ENCODE measurements at places on chromosomes 1 and 21.

DNA sequence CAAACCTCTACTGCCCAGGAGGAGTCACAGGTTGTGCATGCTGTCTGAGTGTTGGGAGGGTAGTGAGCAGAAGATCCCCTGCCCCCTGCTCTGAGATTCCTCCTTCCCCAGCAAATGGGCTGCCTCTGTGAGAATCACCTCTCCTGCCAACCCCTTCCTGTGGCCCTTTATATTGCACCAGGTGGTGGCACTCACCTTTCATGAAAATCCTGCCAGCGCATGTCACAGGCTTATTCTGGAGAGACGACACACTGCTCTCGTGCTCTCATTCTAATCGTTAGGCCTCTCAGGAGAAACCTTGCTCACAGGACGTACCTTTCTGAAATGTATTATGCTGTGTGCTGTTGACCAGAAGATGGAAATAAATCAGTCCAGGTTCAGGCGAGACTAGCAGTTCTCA, 113.7 kb downstream of the RGL1 start:
- DNase-seq: no peak

DNA sequence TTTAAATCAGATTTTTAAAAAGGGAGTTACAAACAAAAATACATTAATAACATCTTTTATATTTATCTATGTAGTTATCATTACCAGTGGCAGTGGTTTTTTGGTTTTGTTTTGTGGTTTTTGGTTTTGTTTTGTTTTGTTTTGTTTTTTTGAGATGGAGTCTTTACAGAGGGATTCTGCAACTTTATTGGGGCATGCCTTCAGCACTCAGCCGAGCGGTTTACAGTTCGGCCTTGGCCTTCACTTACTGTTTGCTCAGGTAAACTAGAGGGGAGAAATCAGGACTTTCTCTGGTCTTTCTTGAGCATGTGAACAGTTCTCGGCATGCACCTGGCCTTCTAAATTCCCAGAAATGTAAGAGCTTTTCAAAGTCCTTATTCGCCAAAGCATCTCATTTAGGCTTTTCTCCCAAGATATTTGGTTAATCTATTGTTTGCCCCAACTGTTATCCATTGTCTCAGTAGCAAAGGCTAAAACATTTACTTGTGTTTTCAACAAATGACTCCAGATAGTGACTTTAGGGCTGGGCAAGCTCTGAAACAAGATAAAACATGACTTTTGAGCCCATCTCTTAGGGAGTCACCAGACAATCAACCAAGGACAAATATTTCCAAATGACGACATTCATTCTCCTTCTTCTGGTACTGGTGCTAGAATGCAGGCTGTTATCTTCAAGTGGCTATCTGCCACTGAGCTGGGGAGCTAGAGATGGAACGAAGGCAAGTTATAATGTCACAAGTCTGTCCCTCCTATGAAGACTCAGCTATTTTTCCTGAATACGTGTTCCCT, 48.4 kb upstream of the ADORA3 start:
- no peak for DNase-seq

DNA sequence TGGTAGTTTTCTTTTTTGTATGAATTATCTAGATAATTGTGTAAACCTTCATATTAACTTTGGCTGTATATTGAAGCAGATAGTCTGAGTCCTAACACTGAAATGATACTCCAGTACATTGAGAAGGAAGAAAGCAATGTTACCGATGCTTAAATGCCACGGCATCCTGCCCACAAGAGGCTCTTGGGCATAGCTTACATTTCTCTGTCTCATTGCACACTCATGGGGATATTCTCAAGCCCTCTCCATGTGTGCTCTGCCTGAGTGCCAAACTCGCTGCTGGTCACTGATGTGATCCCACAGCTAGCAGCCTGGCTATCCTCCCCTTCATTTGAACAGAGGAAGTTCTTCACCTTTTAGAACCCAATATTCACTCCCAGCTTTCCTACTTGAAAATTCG, 179.4 kb downstream of the TGFB2 start:
- no peak for DNase-seq

DNA sequence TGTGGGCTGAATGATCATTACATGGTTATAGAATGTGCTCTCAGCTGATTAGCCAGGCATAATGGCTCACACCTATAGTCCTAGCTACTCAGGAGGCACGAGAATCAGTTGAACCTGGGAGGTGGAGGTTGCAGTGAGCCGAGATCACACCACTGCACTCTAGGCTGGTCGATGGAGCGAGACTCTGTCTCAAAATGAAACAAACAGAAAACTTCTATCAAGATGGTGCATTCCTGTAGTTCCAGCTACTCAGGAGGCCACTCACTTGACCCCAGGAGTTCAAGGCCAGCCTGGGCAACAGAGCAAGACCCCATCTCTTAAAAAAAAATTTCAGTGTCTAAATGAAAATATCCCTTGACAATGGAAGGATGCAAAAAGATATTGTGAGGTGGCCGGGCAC, 10.9 kb downstream of the TIMM17A start:
- no peak for DNase-seq

DNA sequence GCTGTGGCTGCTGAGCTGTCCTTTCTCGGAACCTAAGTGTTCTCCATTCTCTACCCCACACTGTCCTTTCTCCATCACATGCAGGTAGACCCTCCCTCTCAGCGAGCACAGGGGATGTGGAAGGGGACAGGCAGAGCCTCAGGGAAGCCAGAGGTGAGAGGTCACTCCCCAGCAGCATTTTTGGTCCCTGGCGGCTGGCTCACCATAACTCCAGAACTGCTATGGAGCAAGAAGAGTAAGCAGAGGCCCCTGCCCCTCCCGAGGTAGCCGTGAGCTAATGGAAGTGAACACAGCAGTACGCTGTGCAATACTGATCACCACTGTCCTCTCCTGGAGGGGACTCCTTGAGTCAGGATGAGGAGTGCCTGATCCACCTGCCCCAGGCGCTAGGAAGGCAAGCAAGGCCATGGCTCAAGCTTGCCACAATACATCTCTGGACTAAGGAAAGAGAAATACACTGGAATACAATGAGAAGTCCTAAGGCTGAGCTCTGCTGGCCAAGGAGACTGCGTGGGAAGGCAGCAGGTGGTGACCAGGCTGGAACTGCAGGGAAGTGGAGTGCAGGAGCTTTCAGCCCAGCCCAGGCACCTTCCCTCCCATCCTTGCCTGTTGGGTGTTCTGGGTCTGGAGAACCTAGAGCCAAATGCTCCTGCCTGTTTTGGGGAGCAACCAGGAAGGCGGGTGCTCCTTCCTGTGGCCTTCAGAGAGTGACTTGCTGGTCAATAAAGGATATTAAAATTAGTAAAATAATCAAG, 96.2 kb downstream of the LAMC2 start:
- no peak for DNase-seq

DNA sequence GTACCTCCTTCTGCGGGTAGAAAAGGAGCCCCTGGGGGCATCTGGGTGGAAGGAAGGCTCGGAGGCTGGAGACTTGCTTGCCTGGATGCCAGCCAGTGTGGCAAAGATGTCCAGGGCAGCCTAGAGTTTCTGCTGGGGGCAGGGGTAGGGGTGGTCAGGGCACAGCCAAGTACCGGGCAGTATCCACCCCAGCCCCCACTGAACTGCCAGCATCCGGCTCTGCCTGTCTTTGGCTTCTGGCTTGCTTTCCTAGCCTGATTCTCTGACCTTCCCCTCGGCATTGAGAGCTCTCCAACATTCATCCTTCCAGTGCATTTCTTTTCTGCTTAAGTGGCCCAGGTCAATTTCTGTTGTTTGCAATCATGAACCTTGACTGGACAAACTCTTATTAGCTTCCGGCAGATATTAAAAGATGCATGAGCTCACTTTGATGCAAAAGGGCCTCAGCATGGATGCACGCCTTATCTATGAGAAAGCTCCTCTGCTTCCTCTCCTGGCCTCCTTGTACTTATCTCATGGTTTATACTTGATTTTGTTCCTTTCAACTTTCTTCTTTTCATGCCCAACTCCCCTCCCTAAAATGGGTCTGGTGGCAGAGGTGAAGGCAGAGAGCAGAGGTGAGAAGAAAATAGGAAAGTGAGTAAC, 116.9 kb downstream of the HLCS start:
- DNase-seq: no peak

DNA sequence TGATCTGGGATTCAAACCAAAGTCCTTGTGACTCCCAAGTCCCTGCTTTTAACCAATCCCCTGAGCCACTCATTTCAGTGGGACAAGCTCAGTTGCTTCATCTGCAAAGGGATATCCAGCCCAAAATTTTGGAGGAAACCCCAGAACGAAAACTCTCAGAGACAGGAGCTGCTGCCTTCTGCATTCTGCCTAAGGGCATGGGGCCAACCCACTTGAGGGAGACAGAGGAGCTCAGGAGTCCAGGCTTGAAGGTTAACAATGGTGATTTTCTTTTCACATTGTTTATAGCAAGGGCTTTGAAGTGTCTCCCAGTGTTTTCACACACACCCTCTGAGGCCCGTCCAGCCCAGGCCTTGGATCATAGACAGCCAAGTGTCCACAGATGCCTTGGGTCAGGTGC, 148.1 kb upstream of the CTTNBP2NL start:
- no peak for DNase-seq

DNA sequence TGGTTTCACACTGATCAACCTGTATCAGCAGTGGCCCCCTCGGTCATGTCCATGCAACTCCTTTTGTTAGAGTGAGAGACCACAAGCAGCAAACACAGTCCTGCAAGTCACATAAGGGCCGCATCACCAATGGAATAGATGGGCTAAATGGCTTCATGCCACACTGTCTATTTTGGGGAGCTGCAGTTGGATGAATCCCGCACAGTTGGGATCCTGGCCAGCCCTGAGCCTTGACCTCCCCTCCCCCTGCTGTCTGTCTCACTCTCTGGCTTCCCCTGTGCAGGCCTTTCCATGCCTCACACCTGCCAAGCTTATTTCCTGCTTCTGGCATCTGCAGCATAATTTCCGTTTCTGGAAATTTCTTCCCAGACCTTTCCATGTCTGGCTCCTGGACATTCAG, 57.0 kb downstream of the CNIH3 start:
- DNase-seq: no peak

GRCh38 chr1:43348809-43349593, 9.8 kb upstream of the CDC20 start:
- DNase-seq: peak; percentile 85

DNA sequence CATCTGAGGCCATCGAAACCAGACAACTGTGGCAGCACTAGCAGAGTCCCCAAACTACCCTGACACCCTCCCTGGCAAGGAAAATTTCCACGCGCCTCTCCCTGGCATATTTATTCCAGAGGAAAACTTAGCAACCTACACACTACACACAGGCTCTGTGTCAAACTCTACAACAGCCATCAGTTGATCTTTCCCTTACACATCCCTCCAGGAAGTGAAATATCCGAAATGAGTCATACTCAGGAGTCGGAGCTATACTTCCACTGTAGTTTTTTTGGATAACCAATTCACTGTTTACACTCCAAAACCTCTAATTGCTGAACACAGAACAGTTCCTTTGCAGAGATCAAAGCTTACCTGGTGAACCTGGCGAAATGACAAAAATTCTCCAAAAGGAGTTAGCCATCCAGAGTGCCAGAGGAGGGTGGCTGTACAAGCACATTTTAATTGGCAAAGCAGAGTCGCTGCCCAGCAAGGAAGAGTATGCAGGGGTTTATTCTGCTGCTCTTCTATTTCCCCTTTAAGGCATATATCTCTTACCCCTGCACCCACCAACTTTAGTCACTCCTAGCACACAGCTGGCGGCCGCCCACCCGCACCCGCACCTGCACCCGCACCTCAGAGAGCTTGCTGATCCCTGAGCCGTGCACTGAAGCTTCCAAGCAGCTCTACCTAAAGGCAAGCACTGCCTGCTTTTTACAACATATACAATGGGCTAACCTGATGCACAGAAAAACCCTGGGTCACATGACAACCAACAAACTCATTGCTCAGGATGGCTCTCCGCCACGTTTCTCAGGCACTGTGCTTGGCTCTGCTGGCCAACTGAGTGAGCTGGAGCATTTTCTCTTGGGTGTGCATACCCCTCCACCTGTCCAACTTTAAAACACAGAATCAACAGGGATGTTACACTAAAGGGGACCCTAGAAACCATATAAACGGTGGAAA, 54.9 kb downstream of the CAPZB start:
- DNase-seq: no peak

- DNase-seq: no peak
Measured at GRCh38 chr1:9271283-9271682, 21.4 kb upstream of the SPSB1 start.

- DNase-seq: no peak
Measured at GRCh38 chr1:91803123-91803522, 82.8 kb downstream of the TGFBR3 start.

DNA sequence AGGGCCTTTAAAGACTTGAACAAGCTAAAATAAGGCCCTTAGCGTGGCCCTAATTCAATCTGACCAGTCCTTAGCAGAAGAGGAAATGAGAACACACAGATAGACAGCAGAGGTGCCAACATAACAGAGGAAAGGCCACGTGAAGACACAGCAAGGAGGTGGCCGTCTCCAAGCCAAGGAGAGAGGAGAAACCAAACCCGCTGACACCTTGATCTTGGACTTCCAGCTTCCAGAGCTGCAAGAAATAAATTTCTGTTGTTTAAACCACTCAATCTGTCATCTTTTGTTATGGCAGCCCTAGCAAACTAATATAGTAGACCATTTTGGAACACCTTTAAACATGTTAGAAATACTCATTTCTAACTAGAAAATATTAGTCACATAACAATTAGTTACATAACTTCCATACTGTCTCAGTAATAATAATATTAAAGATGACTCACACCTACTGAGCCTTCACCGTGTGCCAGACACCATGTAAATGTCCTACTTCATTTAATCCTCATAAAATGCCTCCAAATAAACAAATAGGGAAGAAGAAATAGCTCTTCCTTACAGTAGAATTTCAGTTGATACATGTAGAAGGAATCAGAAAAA, 47.9 kb downstream of the S1PR1 start:
- no peak for DNase-seq

Data from CD4-positive, alpha-beta T cell treated with Interferon alpha-2 for 1 hour (primary cell).